ENCODE measurements at places on chromosomes 7 and 10. TPM values are rescaled to one million over a fixed set of nuclear protein-coding genes. Genes with fewer than 3 reads are reported as not detected.

PNLIPRP2 gene
- total RNA-seq = not detected

EIF5AL1 gene
- total RNA-seq = 2.4 TPM

PDK4 gene
- not detected for total RNA-seq

NYAP1 gene
- total RNA-seq = 0.17 TPM

TFEC gene
- total RNA-seq = not detected

NOS3 gene
- 10.4 TPM for total RNA-seq

CYP2C19 gene
- 0.52 TPM for total RNA-seq

DNA sequence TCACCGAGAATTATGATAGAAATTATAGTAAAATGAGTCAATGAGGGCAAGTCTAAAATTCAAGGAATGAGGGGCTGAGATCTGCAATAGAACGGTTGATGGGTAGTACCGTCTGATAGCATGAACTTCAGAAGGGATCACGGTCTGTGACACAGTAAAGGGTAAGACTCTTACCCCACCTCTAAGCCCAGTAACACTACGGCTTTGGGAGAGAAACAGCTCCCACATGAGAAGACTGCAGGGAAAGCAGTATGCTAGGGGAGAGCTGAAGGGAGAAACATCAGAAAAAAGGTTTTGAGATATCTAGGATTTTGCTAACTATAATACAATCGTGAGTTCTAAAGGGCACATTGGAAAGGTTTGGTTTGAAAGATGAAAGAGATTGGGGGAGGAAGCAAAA, 12.8 kb upstream of the AKAP9 start:
- no peak for DNase-seq
- no peak overlapping the region for H3K4me3 ChIP-seq
- H3K27me3 ChIP-seq = peaks cover 14% of the 10 kb centered on the region
- H3K4me1 ChIP-seq = peaks cover 6% of the 10 kb centered on the region

- DNase-seq = no peak
- H3K27me3 ChIP-seq = no peaks in the 10 kb centered on the region
- H3K4me3 ChIP-seq = no peak overlapping the region
- no peak overlapping the region for H3K27ac ChIP-seq
Observed at GRCh38 chr10:100502926-100503494, 16.7 kb downstream of the SEC31B start.

- H3K27ac ChIP-seq = peak overlapping the region; percentile 70
- no peak overlapping the region for H3K4me3 ChIP-seq
- no peaks in the 10 kb centered on the region for H3K36me3 ChIP-seq
- H3K4me1 ChIP-seq = peaks cover 81% of the 10 kb centered on the region
- no peaks in the 10 kb centered on the region for H3K27me3 ChIP-seq
Observed at GRCh38 chr10:3832022-3832786, 47.2 kb upstream of the KLF6 start.

DNA sequence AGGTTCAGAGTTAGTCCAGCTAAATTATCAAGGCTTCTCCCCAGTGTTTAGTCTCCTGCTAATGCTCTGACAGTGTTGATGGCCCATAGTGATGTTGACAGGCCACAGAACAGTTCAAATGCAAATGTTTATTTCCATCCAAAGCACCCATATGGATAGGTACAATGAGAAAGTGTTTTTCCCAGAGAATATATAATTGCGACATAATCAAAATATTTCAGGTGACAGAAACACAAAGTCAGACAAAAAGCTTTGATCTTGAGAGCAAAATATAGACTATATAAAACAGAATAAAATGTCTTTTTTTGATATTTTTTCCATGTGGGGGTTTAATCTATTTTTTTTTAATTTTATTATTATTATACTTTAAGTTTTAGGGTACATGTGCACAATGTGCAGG, 642.3 kb upstream of the SEMA3D start:
- H3K4me1 ChIP-seq = no peaks in the 10 kb centered on the region
- no peak overlapping the region for H3K4me3 ChIP-seq
- no peak overlapping the region for H3K27ac ChIP-seq
- no peak for DNase-seq
- H3K27me3 ChIP-seq = no peaks in the 10 kb centered on the region

DNA sequence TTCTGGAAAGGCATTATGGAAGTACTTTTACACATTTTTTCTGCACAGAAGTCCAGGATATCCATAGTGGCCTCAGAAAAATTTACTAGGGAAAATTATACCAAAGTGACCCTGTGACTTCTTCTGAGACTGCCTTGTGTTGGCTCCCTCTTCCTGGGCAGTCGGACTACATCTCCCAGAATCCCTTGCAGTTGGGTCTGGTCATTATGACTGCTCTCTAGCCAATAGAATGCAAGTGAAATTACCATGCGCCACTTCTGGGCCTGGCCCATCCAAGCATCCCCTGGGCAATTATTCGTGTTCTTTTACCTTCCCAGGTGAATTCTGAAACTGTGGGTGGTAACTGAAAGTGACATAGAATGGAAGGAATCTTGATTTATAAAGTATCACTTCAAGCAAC, 430.9 kb downstream of the ACTR3B start:
- no peaks in the 10 kb centered on the region for H3K4me1 ChIP-seq
- no peaks in the 10 kb centered on the region for H3K27me3 ChIP-seq
- no peak for DNase-seq
- H3K4me3 ChIP-seq = no peak overlapping the region

DNA sequence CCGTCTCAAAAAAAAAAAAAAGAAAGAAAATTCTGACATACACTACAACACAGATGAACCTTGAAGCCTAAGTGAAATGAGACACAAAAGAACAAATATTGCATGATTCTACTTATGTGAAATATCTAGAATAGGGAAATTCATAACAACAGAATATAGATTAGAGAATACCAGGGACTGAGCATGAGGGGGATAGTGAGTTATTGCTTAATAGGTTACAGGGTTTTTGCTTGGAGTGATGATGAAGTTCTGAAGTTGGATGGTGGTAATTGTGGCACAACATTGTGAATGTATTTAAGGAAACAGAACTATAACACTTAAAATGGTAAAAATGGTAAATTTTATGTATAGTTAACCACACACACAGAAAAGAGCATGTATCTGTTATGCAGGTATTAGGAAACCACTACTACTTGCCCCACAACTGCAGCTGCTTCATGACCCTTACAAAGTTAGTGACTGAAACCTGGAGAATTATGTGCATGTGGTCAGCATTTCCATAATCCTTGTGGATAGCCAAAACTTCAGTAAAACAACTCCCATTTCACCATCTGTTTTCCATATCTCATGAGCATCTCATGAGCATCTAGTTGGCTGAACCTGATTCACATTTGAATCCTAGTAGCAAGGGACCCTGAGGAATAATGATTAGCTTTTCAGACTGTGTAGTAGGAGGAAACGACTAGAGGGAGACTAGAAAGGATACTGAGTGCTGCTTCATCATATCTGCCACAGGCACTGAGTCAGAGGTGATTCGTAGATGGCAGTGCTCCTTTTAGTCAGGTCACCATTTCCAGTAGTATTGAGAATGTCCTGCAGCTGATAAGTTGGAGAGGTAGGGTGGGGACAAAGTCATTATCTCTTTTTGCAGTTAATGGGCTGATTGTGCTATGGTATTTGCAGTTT, 26.3 kb downstream of the SAMD8 start:
- DNase-seq = peak; percentile 63
- peaks cover 1% of the 10 kb centered on the region for H3K36me3 ChIP-seq
- H3K4me3 ChIP-seq = no peak overlapping the region
- H3K27me3 ChIP-seq = no peaks in the 10 kb centered on the region
- H3K27ac ChIP-seq = peak overlapping the region; percentile 73
- peaks cover 33% of the 10 kb centered on the region for H3K4me1 ChIP-seq

- H3K4me3 ChIP-seq = no peak overlapping the region
- no peak for DNase-seq
- peaks cover 16% of the 10 kb centered on the region for H3K36me3 ChIP-seq
- no peaks in the 10 kb centered on the region for H3K27me3 ChIP-seq
Observed at GRCh38 chr10:92969151-92969550, 91.4 kb upstream of the CYP26C1 start.

DNA sequence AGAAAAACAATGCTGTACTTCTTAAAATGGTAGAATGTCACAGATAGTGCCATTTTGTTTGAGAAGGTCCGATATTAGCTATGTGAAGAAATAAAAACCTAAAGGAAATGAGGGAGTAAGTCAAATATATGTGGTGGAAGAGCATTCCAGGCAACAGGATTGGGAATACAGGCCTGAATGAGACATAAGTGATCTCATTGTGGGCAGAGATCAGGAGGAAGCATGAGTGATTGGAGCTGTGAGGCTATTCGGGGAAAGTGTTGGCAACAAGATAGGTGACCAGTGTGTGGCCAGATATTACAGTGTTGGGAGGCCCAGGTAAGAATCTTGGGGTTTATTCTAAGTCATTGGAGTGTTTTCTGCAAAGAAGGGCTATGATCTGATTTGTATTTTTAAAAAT, 41.3 kb upstream of the AGMO start:
- no peak overlapping the region for H3K4me3 ChIP-seq
- no peaks in the 10 kb centered on the region for H3K36me3 ChIP-seq
- no peak overlapping the region for H3K27ac ChIP-seq
- no peak for DNase-seq
- no peaks in the 10 kb centered on the region for H3K4me1 ChIP-seq
- no peaks in the 10 kb centered on the region for H3K27me3 ChIP-seq

DNA sequence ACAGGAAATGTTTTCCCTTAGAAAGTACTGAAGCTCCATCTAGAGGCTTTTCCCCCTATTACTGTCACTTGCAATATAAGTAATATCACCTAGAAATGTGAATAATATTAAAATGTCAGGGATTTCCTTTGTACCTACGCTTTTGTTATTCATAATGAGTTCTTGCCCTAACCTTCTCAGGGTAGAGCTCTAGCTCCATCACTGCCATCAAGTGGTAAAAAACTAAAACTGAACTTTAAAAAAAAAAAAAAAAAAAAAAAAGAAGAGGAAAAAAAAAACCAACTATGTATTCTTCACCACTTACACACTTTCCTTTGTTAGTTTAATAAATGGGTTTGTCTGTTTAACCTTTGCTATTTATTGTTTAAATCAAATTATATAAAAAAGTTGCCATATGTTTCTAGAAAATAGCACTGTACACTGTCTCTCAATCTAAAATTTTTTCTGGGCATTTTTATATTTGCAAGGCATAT, 49.9 kb downstream of the DNAJC1 start:
- DNase-seq = no peak
- H3K36me3 ChIP-seq = no peaks in the 10 kb centered on the region
- H3K4me1 ChIP-seq = peaks cover 2% of the 10 kb centered on the region
- no peak overlapping the region for H3K4me3 ChIP-seq
- H3K27me3 ChIP-seq = no peaks in the 10 kb centered on the region
- H3K27ac ChIP-seq = no peak overlapping the region

GRCh38 chr10:112362833-112363232, 11.1 kb upstream of the ACSL5 start:
- no peaks in the 10 kb centered on the region for H3K36me3 ChIP-seq
- H3K27me3 ChIP-seq = no peaks in the 10 kb centered on the region
- no peaks in the 10 kb centered on the region for H3K4me1 ChIP-seq

DNA sequence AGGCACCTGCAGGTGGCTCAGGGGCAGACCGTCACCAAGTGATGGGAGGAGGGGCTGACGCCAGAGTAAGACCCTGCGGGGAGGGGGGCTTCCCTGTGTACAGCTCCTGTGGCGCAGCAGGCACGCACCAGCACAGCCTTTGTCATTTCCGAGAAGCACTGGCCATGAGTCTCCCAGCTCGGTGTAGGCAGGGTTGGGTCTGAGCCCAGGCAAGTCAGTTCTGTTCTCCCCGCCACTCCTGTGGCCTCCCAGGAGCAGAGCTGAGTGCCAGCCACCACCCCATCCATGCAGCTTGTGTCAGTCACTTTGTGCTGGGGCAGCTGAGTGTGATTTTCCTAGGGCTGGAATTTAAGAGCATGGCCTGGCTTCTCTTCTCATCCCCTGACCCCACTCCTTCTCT, 13.2 kb downstream of the CPSF4 start:
- H3K4me1 ChIP-seq = no peaks in the 10 kb centered on the region
- H3K36me3 ChIP-seq = peaks cover 29% of the 10 kb centered on the region
- H3K27ac ChIP-seq = no peak overlapping the region

DNA sequence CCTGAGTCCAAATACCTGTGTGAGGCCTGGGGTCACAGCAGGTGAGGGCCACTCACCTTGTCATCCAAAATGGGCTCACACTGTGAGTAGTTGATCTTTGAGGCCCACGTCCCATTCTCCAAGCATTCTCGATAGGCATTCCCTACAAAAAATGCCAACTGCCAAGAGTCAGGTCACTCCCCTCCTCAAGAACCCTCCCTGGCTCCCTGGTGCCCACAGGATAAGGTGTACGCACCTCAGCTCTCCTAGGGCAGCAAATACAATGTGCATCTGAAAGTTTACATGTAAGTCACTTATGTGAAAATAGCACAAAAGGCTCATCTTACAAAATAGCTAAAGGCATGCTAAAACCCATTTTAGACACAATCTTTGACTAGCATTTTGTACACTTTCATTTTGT, 15.1 kb downstream of the CRHR2 start:
- no peak for DNase-seq
- H3K4me1 ChIP-seq = no peaks in the 10 kb centered on the region
- peaks cover 3% of the 10 kb centered on the region for H3K27me3 ChIP-seq
- H3K36me3 ChIP-seq = no peaks in the 10 kb centered on the region

- H3K36me3 ChIP-seq = no peaks in the 10 kb centered on the region
- H3K27ac ChIP-seq = no peak overlapping the region
- no peaks in the 10 kb centered on the region for H3K27me3 ChIP-seq
- no peak for DNase-seq
- peaks cover 9% of the 10 kb centered on the region for H3K4me1 ChIP-seq
Observed at GRCh38 chr7:30255064-30255769, 29.2 kb upstream of the ZNRF2 start.

- H3K27me3 ChIP-seq = no peaks in the 10 kb centered on the region
- H3K4me3 ChIP-seq = no peak overlapping the region
- no peaks in the 10 kb centered on the region for H3K4me1 ChIP-seq
- H3K36me3 ChIP-seq = no peaks in the 10 kb centered on the region
Observed at GRCh38 chr10:127313996-127314700, 117.8 kb upstream of the INSYN2A start.

DNA sequence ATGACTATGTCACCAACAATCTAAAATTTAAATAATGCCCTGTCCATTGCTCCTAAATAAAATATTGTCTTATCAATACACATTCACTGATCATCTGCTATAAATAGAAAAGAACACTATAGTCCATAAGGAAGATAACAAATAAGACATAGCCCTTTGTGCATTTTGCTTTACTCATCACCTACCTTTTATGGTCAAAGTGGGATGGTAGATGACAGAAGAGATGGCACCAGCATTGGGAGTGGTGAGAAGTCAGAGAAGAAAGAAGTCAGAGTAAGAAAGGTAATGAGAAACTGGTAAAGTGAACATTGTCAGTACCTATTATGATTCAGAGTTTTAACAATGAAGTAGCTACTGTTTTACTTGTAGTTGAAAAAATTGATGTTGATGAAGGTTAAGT, 31.1 kb downstream of the SEMA3E start:
- no peaks in the 10 kb centered on the region for H3K36me3 ChIP-seq
- H3K27ac ChIP-seq = no peak overlapping the region
- no peaks in the 10 kb centered on the region for H3K27me3 ChIP-seq
- DNase-seq = no peak

DNA sequence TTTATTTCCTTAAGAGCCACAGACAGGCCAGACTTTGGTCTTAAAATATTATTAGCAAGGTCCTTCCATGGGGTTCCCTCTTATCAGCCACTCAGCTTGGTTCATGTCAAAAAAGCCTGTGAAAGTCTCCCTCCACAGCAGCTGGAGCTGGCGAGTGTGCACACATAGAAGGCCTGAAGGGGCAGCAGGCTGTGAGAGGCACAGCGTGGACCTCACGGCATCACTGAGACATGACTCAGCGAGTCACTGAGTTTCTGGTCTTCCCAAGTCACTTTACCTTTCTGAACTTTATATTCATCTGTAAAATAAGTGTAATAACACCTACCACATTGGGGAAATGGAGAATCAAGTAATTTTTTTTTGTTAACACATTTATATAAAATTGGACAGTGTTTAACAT, 8.7 kb downstream of the TAF3 start:
- peaks cover 24% of the 10 kb centered on the region for H3K36me3 ChIP-seq
- peak; percentile 19 for DNase-seq
- H3K27me3 ChIP-seq = no peaks in the 10 kb centered on the region

Data from activated CD4-positive, alpha-beta memory T cell treated with anti-CD3 and anti-CD28 coated beads for 36 hours (primary cell).